ENCODE measurements at places on chromosomes 16 and 17.

- DNase-seq: no peak
Observed at GRCh38 chr17:59432657-59433056, 101.2 kb downstream of the YPEL2 start.

DNA sequence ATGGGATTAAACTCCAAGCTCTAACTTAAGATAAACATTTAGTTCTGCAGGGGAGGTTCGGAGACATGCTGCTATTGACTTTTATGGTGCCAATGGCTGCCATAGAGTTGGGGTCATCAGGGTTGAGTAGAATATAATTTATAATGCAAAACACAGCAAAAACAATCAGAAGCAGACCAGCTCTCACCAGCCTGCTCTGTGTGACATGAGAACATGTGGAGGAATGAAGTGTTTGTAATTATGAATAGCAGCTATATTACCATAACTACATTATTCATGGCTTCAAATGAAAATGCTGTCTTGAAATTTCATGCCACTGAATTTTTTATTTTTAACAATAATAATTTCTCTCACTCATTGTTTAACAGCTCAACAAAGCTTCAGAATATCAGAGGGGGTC, 645.6 kb upstream of the CDH8 start:
- DNase-seq: no peak

GRCh38 chr17:81130385-81131361, 34.6 kb upstream of the PVALEF start:
- DNase-seq: no peak

GRCh38 chr16:10895053-10895946, 18.3 kb downstream of the CIITA start:
- peak; percentile 27 for DNase-seq

- DNase-seq: no peak
Observed at GRCh38 chr17:39935909-39936308, 8.4 kb downstream of the LRRC3C start.

DNA sequence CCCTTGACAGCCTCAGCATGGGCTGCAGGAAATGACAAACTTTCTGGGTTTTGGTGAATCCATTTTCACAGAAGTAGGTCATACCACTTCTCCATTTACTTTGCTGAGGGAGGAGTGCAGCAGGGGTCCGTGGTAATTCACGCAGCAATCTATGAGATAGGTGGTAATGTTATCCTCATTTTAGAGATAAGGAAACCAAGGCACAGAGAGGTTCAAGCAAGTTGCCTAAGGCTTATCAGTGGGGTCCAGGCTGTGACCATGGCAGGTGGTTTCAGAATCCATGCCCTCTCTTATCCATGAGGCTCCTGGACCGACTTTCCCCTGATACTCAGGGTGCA, 12.6 kb downstream of the TBX4 start:
- no peak for DNase-seq

All from stimulated activated CD4-positive, alpha-beta T cell treated with anti-CD3 and anti-CD28 coated beads, Interleukin-12 subunit alpha, Interleukin-12 subunit beta, amount 100 ng/mL, for 4 hours (primary cell).